Omental fat pad (tissue), 4 donors: ENCODE measurements at places on chromosomes 16 and 17. TPM values are rescaled to one million over a fixed set of nuclear protein-coding genes. Genes with fewer than 3 reads are reported as not detected.

- no peak for DNase-seq
Observed at GRCh38 chr17:29039764-29040598, 3.0 kb upstream of the PIPOX start.

DNA sequence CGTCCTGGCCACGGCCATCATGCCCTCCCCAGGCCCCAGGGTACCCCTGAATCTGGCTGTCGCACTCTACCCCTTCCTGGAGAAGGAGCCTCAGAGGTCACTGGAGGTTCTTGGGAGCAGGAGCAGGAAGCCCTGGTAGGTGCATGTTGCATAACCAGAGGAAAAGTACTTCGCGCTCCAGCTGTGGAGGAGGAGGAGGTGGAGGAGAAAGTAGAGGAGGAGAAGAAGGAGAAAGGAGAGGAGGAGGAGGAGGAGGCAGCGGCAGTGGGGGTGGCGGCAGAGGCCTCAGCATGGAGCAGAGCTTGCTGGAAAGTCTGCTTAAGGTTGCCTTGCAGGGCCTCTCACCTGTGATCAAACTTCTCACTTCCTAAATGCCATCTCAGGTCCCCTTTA lies 61.8 kb downstream of the BAIAP2 start:
- no peak for DNase-seq

DNA sequence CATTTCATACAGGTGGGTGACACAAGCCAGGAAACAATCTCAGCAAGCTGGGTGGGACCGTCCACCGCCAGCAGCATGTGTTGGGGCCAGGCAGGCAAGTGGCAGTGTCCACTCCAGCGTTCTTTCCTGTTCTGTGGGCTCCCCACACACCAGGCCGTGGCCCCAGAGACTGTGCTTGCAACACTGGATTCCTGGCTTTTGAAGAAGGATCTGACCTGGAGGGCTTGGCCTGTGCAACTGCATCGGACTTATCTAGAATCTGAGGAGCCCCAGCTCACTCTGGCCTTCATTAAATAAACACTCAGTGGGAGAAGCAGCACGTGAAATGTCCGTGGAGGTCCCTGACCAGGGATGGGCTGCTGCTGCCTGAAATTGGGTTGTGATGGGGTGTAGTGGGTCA lies 3.2 kb downstream of the KSR1 start:
- no peak for DNase-seq

- no peak for DNase-seq
Observed at GRCh38 chr16:26598061-26598460, 468.7 kb upstream of the C16orf82 start.

GRCh38 chr17:74960570-74961342 lies 11.8 kb downstream of the HID1 start:
- DNase-seq = no peak

The KCNJ2 gene
- 9.5 TPM for total RNA-seq

The TLCD3A gene
- total RNA-seq = 5.2 TPM

The MYADML2 gene
- total RNA-seq = not detected

The CCL13 gene
- total RNA-seq = 5.6 TPM
